ENCODE measurements at places on chromosomes 2 and 18. TPM values are rescaled to one million over a fixed set of nuclear protein-coding genes. Genes with fewer than 3 reads are reported as not detected.

ARPC2 gene
- total RNA-seq: 304 TPM

NTSR2 gene
- not detected for total RNA-seq

HOXD1 gene
- total RNA-seq: 6.9 TPM

TCF23 gene
- not detected for total RNA-seq

MAPRE3 gene
- total RNA-seq: 27.9 TPM

CPO gene
- not detected for total RNA-seq

C2orf81 gene
- total RNA-seq: 0.49 TPM

PLEK gene
- 2.6 TPM for total RNA-seq

RBM44 gene
- total RNA-seq: 0.34 TPM

RUFY4 gene
- 0.28 TPM for total RNA-seq

SLC8A1 gene
- total RNA-seq: 22.6 TPM

SCN3A gene
- 0.43 TPM for total RNA-seq

OXER1 gene
- 2.9 TPM for total RNA-seq

COL4A4 gene
- total RNA-seq: 2.0 TPM

GYPC gene
- 7.2 TPM for total RNA-seq

IMMT gene
- total RNA-seq: 137 TPM

- no peak for DNase-seq
Measured at GRCh38 chr18:27887711-27888495, 289.0 kb downstream of the CDH2 start.

DNA sequence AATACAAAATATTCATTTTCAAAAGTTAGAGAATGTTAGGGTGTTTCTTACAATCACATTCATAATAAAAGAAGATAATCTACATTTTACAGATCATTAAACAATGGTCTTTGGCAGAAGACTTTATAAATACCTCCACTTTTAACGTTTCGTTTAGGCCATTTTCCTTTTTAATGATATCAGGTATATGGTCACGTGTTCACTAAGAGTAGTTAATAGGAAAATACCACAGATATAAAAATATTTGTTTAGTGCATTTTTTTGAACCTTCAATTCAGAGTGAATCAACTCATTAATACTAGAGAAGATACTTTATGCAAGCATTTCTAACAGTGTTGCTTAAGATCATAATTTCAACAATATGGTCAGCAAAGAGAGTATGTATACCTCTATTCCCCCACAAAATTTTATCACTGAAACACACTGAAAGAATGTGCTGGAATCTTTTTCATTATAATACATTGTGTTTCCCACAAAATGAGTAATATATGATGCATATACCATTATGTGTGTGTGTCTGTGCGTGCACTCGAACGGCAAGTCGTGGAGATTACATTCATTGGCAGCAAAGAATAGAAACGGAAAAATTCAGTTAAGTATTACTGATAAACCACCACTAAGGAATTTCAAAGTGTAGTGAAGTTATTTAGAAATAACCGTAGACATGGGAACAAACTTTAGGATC, 319.9 kb upstream of the THUMPD2 start:
- no peak for DNase-seq

- DNase-seq: no peak
Measured at GRCh38 chr2:128374711-128375413, 56.2 kb upstream of the HS6ST1 start.

DNA sequence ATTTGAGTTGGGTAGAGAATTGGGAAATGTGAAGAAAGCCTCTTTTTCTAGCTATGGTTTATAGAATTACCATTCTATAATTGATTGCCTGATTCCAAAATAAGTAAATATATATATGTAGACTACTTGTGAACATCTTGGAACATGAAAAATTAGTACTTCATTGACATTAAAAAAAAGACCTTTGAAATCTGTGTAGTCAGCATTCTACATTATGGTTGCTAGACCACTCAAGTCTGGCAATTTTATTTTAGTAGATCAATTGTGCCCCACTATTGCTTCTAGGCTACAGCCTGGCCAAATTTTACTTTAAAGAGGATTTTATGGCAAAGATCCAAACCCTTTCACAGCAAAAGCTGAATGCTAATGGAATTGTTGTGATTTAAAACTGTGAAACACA, 279.8 kb downstream of the IKZF2 start:
- no peak for DNase-seq

DNA sequence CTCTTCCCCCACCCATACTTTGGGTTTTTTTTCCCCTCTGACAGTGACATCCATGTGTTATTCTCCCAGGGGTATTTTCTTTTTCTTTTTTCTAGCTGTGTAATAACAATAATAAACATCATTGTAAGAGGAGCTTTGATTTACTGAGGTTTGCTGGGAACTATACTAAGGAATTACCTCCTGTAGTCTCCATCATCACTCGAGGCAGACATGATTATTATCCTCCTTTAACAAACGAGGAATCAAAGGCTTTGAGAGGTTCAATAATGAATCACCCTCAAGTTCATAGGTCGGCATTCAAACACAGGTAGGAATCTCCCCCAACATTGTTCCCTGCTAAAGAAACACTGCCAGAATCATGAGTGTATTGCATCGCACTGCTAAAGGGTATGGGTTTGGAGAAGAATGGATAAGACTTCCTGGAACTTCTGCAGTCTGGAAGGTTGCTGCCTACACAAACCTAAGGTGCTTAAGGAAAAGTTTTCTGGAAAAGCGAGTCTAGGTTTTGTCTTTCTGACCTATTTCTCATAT, 260.2 kb upstream of the SESTD1 start:
- no peak for DNase-seq

DNA sequence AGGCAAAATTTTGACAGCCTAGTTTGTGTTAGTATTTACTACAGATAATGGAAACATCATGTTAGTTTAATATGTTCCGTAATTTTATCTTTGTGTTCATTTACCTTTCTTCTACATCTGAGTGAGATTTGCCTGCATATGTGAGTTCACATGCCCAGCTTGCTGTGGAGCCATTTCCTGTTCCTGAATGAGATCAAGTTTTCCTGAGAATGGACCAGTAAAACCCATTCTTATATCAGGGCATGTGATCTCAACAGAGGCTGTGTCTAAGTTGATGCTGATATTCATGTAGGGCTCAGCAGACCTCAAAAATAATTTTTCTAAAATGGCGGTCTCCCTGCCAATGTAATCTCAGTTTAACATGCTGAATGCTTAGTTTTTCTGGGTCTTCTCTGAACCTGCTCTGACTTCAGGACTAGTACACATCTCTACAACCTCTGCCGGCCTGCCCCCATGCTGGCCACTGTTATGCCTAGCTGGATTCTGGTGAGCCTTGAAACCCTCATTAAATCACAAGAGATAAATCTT, 1.0 kb downstream of the IL1A start:
- DNase-seq: no peak

DNA sequence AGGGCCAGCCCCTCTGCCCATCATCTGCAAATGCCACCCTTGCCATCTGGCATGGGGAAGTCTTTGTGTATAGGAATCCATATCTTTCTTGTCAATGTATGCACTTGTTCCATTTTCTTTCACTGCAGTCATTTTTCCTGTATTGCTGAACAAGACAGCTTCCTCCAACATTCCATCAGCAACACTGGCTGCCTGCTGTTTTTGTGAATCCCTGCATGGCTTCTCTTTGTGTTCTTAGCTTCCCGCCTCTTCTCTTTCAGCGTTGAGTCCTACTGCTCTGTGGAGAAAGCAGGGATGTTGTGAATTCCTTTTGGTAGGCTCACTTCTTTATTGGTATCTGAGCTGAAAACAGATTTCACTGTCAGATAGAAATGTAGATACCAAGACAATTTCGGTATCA, 150.0 kb downstream of the LPIN1 start:
- no peak for DNase-seq

- peak; percentile 82 for DNase-seq
Measured at GRCh38 chr2:25215948-25216679, 47.7 kb upstream of the POMC start.

DNA sequence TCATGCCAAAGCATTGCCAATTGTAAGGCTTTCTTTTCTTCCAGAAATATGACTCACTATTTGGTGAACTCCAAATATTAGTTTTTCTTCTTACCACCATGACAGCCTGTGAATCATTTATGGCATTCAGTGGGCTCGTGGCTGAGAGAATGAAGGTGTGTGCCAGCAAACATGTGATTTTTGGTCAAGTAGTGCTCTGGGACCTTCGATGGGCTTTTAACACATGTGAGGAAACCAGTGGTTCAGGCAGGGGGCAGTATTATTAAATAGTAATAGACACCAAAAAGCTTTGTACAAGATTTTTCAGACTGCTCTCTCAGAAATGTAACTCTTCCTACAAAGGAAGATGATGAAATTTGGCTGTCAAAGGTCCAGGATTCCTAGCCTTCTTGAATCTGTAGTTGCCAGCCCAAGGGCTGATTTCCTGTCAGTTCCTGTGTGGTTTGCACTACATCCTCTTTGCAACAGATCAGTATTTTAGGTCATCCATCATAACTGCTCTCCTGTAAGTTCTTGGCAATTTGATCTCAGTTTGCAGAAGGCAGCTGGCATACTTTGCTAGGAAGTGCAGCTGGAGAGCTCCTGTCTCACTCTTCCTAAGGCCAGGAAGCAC, 64.3 kb downstream of the BABAM2 start:
- DNase-seq: no peak

GRCh38 chr2:205411558-205411957, 270.7 kb upstream of the NRP2 start:
- peak; percentile 34 for DNase-seq

GRCh38 chr2:111198701-111199100, 78.0 kb downstream of the BCL2L11 start:
- no peak for DNase-seq

DNA sequence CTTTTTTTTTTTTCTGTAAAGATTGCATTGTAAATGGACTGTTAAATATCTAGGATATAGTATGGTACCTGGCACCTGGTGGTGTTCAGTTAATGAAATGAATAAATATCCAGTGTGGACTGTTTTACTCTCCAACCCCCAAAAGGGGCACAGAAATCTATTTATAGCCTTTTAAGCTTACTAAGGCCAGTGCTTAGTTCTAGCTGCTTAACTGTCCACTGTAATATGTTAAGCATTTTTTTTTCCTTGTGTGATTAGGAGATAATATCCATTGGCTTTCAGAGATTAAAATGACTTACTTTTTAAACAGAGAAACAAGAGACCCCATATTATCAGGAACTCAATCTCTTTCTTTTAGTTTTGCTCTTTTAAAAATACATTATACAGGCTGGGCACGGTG, 84.4 kb downstream of the ZNF532 start:
- DNase-seq: no peak

- DNase-seq: no peak
Measured at GRCh38 chr2:157178874-157179273, 78.6 kb upstream of the GALNT5 start.

- no peak for DNase-seq
Measured at GRCh38 chr2:165911981-165912380, 41.6 kb downstream of the TTC21B start.

DNA sequence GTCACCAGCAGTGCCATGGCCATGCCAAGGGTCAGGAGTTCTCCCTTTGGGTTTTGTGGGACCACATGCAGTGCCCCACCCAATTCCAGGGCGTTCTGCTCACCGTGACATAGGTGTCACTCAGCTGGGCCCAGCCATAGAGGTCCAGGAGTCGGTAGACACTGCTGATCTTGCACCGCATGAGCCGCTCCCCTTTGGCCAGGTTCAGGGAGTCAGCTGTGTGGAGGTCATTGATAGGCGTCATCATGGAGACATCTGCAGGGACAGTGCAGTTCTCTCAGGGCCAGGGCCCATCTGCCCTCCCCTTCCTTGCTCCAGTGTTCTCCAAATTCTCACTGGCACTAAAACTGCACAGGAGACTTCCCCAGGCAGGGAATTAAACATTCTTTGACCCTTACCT, 71.9 kb downstream of the ADD2 start:
- no peak for DNase-seq

DNA sequence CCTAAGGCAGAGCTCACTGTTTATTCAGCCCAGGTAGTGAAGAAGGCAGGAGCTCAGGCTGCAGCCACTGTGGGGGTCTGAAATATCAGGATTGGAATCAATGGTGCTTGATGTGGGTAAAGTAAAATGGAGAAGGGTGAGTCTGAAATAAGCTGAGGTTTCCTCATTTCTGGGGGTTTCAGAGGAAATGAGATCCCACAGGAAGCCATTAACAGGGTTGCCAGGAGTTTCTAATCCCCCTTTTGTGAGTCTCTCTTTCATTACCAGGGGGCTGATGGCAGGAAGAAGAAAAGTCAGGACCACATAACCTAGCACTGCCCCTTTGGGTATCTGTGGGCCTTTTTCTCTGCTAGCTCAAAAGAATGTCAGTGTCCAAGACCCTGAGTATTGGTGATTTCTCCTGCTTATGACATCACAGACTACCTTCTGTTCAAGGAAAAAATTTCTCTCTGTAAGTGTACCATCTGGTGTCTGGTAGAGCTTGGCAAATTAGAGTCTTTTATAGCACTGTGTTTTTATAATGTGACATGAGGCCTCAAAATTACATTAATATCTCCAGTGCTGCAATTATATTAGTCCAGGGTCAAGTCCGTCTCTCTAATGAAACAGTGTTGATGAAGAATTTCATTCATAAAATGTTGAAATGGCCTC, 56.0 kb downstream of the LBH start:
- no peak for DNase-seq

GRCh38 chr2:123195957-123196356, 829.1 kb upstream of the CNTNAP5 start:
- no peak for DNase-seq

- DNase-seq: no peak
Measured at GRCh38 chr2:69046221-69046662, 33.3 kb downstream of the ANTXR1 start.
